Inflammatory macrophage treated with lipopolysaccharide for 4 hours (primary cell): ENCODE measurements at places on chromosomes 16 and 17.

- DNase-seq: no peak
These were observed 10.1 kb upstream of the MNT start for GRCh38 chr17:2410951-2411350.

DNA sequence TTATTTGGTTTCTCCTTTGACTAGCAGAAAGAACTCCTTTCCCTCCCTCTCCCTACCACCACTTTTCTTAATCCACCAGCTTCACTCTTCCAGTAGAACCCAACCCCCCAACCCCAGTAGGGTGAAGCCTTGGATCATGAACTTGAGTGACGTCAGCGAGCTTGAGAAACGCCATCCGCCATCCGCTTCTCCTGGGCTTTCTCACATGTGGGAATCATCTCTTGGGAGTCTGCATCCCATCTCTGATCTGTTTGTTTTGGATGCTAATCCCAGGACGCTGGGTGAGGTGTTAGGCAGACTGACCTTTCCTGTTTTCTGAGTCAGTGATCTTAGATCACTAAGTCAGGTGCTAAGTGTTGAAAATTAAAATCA, 16.0 kb upstream of the SOX9 start:
- DNase-seq: no peak

- DNase-seq: no peak
These were observed 13.3 kb downstream of the USP22 start for GRCh38 chr17:21029515-21029914.

DNA sequence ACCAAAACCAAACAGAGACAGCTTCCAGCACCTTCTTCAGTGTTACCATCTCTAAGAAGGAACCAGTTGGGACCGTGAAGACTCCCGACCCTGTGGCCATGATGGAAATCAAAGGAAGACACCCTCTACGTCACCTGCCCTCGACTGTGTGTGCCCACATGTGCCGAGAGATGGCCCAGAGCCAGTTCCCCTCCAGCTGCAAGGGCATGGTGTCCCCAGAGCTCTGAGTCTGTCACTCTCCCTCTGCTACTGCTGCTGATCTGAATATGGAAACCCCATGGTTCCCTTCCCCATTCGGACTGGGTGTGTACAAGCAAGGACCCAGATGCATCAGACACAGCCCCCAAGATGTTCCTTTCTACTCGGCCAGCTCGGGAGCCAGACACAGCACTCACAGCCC, 76.4 kb downstream of the SOCS1 start:
- peak; percentile 61 for DNase-seq

GRCh38 chr16:77690416-77690815, 31.9 kb upstream of the NUDT7 start:
- no peak for DNase-seq

- DNase-seq: peak; percentile 51
These were observed 628 bp downstream of the GABARAPL2 start for GRCh38 chr16:75566758-75567255.

GRCh38 chr16:10622036-10622921, 41.9 kb upstream of the EMP2 start:
- DNase-seq: no peak

GRCh38 chr16:72473631-72474030, 301.7 kb upstream of the PMFBP1 start:
- DNase-seq: no peak

- DNase-seq: no peak
These were observed 4.8 kb downstream of the SOX8 start for GRCh38 chr16:986411-986810.

DNA sequence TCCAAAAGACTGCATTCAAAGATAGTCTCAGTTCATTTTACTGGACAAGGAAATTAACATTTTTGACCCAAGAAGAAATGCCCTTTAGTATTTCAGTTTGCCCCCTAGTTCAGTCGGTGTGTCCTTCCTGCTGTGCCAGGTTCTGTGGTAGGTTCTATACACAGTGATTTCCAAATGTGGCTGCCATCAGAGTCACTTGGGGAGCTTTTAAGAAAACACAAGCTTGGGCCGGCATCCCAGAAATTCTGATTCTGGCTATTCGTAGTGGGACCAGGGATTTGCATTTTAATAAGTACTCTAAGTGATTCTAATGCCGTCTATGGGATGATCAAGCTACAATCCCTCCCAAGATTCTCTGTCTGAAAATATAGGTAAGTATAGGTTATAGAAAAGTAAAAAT, 10.2 kb downstream of the RSPRY1 start:
- DNase-seq: no peak

GRCh38 chr16:86046026-86046425, 147.1 kb downstream of the IRF8 start:
- DNase-seq: no peak
